ENCODE measurements at places on chromosomes 13 and 19.

DNA sequence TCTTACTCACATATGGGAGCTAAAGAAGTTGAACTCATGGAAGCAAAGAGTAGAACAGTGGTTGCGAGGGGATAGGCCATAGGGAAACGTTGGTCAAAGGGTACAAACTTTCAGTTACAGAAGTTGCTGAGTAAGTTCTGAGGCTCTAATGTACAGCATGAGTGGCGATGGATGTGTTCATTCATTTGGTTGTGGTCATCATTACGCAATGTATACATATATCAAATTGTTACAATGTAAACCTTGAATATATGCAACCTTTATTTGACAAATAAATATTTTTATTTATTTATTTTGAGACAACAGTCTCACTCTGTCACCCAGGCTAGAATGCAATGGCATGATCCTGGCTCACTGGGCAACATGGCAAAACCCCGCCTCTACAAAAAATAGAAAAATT lies 38.7 kb downstream of the ZIC5 start:
- DNase-seq: no peak

- DNase-seq: no peak
Observed at GRCh38 chr13:47413526-47413925, 516.7 kb upstream of the HTR2A start.

GRCh38 chr13:43030548-43030947 lies 7.2 kb downstream of the DNAJC15 start:
- no peak for DNase-seq

GRCh38 chr13:22883956-22884355 lies 296.8 kb upstream of the SGCG start:
- DNase-seq: no peak

- no peak for DNase-seq
Observed at GRCh38 chr19:15452111-15453047, 2.6 kb upstream of the WIZ start.
